ENCODE measurements at places on chromosomes 4 and X.

GRCh38 chrX:8869812-8870211 is 68.6 kb upstream of the FAM9A start:
- DNase-seq, result no peak

DNA sequence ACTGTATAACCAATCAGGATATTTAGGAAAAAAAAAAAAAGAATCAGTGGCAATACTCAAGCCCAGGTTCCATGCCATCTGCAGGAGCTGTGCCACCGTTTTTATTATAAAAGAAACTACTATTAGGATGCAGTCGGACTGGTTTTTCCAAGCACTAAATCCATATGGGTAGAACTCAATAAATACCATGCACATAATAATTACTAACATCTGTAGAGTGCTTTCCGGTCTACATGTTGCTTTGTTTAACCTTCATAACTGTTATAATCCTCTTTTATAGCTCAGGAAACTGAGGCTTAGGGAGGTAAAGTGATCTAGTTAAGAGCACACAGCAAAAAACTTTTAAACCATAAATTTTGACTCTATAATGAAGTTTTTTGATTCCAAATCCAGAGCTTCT is 24.0 kb downstream of the ARSJ start:
- no peak for DNase-seq

DNA sequence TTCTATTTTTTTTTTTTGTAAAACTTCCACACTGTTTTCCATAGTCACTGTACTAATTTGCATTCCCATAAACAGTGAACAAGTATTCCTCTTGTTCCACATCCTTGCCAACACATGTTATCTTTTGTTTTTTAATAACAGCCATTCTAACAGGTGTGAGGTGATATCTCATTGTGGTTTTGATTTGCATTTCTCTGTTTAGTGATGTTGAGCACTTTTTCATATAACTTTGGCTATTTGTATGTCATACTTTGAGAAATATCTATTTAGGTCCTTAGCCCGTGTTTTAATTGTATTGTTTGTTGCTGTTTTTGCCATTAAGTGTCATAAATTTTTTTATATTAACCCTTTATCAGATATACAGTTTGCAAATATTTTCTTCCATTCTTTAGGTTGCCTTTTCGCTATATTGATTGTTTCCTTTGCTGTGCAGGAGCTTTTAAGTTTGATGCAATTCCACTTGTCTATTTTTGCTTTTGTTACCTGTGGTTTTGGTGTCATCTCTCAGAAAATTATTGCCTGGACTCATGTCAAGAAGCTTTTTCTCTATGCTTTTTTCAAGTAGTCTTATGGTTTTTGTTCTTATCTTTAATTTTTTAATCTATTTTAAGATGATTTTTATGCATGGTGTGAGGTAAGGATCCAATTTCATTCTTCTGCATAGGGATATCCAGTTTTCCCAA is 27.9 kb upstream of the NDNF start:
- no peak for DNase-seq

GRCh38 chr4:66016240-66016639 is 346.0 kb upstream of the EPHA5 start:
- DNase-seq, result no peak

DNA sequence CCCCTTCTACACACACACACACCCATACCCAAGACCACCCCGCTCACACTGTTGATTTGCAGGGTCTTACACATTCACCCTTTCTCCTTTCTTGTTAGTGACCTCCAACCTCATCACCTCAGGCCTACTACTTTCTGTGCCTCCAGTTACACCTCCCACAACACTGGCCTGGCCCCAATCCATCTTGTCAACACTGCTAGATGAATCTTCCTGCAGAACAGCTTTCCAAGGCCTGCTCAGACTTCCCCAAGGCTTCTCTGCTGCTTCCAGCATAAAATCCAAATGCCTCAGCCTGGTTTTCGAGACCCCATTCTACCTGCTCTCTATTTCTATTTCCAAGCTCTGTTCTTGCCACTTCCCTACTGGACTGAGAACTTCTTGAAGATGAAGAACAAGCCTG is 79.9 kb downstream of the NHSL2 start:
- no peak for DNase-seq

DNA sequence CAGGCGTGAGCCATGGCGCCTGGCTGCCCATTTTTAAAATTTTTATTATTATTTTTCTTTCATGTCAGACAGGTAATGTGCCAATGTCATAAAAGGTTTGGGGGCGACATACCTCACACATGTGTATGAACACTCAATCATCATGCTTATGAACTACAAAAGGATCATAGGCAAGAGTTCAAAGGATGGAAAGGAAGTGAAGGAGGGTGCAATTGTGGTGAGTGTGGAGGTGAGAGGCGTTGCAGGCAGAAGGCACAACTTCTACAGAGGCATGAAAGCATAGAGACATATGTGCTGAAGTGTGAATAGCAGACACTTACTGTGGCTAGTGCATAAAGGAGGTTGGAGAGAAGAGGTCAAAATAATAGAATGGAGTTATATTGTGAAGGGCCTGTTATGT is 4.0 kb downstream of the IGFBP7 start:
- DNase-seq, result no peak

Data from GDM1 (cell line).